ENCODE measurements at places on chromosomes 6 and 20.
A peak's percentile ranks its signal among the peaks of the same experiment; 100 is the strongest.

DNA sequence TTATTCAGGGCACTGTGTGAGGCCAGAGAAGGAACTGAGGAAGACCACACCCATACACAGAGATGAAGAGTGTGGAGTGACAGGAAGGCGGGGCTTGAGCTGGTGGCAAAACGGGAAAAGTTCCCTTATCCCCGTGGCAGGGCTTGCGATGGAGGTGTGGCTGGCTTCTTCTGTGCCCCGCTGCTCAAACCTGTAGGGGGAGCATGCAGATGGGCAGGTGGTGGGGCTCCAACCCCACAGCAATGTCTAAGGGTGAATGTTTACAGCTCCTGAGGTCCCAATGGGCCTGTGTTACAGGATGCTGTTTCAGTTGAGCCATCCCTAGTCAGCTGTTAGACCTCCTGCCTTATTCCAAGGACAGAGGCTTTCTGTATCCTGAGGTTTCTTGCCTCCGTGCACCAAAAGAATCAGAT, 105.9 kb downstream of the LY86 start:
- no peak for DNase-seq

DNA sequence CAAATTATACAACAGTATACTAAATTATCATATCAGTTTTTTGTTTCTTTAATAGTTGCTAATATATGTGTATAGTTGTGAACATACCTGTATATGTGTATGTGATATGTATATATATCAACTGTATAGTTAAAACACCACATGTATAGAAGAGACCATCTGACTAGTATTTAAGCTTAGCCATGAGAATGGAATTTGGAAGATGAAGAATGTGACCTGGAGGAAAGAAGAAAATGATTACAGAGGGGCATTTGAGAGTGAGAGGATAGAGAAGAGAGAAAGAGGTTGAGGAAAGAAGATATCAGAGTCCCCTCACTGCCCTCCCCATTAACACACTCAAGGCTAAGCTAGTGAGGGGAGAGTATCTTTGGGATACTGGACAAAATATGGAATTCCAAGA, 335.9 kb downstream of the BCKDHB start:
- no peak for DNase-seq

GRCh38 chr20:63978319-63979228, 868 bp downstream of the SAMD10 start:
- peak; percentile 12 for DNase-seq

- no peak for DNase-seq
Observed at GRCh38 chr20:37940858-37941257, 37.9 kb downstream of the VSTM2L start.

- DNase-seq, result no peak
Observed at GRCh38 chr20:20712004-20712473, 405 bp downstream of the RALGAPA2 start.

DNA sequence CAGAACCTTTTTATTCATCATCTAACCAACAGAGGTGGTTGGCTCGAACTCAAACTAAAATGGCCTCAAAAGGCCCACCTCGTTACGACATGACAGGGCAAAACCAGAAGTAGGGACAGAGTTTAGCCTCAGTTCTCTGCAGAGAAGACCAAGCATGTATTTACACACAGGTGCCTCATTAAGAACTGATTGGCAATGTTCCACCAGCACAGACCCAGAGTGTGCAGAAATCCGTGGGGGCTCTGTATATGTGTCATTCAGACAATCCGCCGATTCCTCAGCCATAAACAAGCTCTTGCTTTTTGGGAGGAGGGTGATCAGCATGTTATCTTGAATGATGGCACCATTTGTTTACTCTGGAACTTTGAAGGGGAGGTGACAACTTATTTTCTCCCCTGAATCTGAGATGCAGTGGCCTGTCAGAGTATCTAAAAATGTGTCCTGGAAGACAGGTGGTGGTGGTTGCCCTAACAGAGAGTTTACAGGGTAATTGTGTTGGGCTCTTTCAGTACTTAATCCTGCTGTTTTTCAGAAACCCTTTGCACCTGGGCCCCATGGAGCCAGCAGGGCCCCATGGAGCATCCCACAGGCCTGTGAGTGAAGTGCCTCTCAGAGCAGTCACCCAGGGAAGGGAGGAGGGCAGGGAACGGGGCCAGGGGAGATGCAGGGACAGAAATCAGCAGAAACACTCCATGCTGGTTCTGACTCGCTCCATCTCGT, 29.1 kb upstream of the C20orf203 start:
- DNase-seq, result no peak

DNA sequence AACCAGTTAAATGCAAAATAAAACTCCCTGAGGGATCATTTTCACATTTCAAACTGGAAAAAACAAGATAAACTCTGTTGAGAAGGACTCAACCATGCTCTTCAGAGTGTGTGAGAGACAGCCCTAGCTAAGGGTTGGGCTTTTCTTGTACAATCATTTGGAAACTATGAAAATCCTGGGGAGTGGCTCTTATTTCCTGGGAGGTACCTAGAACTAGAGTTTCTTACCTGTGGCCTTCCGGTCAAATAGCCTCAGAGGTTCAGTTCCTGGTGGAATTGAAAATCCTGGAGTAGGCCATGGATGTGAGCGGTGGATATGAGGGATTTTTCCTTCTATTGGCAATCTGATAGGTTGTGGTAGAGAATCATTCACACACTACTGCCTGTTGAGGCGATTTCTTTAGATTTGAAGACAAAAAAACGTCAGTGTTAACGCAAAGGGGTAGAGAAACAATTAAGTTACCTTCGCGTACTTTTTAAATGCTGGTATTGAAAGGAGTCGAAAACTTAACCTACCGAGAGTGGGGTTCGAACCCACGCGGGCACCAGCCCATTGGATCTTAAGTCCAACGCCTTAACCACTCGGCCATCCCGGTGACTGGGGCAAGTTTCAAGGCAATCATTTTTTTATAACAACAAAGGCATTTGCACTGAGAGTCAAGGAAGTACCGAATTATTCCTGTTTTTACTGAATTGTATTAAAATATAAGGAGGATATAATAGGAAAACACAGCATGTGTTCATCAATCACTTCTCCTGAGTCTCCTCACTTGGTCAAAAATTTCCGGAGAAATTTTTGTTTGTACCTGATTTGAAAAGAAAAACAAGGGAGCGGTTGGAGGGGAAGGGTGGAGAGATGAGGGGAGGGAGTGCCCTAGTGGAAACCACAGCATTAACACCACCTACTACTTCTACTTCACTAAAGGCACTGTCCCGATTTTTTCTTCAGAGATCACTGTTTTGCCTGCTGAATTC, 191.3 kb downstream of the OR2B2 start:
- DNase-seq, result no peak

DNA sequence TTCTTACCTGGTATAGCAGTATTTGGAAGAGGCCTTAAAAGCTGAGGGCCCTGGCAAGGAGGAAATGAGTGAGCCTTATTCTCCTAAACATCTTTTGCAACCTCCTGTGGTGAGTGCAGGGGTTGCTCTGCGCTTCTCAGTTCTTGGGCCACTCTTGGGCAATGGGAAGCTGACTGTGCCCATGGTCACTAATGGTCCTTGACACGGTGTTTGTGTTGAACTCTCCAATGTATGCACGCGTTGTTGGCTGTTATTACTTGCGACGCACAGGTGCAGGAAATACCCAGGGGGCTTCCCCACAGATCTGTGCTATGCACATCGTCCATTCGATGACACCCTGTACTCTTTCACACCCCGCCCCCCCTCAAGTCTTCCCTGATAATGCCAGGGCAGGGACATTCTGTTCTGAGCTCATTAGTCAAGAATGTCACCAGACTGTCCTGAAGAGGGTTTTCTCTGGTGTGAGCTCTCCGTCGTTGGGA, 79.7 kb downstream of the EDN1 start:
- DNase-seq, result no peak

DNA sequence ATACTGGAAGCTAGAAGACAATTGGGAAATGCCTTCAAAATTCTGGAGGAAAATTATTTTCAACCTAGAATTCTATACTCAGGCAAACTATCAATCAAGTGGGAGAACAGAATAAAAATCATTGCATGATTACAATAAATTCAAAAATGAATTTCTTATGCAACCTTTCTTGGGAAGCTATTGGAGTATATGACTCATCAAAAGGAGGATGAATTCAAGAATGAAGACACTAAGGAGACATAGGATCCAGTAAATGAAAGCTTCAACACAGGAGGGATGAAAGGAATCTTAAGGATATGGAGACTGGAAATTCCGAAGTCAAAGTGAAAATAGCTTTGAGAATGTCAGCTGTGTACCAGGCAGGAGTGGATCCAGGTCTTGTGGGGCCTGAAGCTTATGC, 12.6 kb upstream of the UBR2 start:
- no peak for DNase-seq

GRCh38 chr6:66533921-66534404, 826.9 kb upstream of the EYS start:
- no peak for DNase-seq

DNA sequence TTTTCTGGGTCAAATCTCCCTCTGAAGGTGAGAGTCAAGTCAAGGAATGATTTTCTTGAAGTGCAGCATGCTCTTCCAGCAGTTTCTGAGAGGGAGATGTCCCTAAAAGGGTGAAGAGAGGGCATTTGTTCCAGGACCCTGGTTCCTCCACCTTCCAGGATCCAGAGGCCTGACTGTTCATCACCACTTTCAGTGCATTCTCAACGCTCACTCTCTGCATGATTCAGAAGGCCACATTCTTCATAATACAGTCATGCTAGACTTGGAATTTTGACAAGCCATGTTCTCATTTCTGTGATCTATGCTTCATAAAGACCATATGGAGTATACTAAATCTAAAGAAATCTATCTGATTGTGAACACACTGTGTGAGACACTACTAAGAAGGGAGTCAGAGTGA, 85.1 kb downstream of the PDE7B start:
- no peak for DNase-seq

- DNase-seq, result no peak
Observed at GRCh38 chr6:80217794-80218193, 111.3 kb downstream of the BCKDHB start.

DNA sequence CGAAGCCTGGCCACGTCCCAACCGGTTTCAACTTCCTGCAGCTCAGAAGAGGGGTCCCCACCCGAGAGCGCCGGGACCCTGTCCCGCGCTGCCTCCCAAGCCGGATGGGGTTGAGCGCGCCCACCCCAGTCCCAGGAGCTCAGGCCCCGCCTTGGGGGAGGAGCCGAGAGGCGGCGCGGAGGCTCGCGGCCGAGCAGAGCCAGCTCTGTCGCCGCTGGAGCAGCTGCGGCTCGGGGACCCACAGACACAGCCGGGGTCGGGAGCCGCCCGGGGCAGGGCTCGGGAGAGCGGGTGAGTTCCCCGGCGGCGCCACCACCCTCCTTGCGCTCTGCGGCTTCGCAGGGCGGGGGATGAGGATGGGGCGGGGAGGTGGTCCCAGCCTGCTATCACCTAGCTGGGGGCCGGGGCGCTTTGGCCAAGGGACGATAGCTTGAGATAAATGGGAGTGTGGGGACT, at the start of gene PPP1R16B:
PPP1R16B (plus strand) TSS at position 196 of the 456 bp plus-strand sequence. CDS start 30,229 bp downstream, outside the sequence.
- no peak for DNase-seq

DNA sequence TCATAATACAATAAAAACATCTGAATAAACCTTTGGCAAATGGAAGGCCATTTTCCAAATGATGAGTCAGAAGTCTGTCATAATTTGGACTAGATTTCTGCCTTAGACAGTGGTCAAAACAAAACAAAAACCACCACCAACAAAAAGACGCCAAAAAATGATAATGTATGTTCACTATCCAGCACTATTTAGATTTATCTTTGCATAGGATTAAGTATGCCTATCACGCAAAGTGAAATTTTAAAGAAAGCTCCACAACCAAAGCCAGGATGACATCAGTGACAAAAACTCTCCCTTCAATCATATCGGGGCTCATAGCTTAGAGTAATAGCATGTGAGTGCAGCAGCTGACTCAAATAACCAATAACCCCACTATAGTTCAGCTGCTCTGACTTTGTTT, 201.9 kb downstream of the MOXD1 start:
- no peak for DNase-seq

DNA sequence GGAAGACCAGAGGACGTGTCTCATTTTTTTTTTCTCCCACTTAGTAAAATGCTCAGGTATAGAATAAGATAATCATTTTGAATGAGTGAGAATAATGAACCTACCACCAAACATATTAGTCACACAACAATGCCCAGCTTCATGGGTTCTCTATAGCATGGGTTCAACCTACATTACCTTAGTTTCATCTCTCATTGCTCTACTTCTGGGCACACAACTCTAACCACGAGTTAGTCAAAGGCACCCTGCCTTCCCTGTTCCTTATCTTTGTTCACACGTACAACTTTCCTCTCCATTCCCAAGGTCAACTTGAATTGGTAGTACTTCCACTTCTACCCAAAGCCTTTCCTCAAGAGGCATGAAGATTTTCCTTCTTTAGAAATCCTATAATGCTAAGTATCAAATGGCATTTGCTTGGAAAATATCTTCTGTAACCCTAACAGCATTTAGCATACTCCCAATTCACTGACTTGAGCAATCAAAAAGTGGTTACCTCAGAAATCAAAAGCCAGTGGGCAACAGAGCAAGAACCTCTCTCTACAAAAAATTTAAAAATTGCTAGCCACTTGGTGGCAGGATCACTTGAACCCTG, 20.9 kb downstream of the DEK start:
- DNase-seq, result no peak

GRCh38 chr20:57432862-57433491, 41.8 kb downstream of the RBM38 start:
- DNase-seq, result no peak

All from NCI-H187 (cell line).